ENCODE measurements at places on chromosomes 4 and X. TPM values are rescaled to one million over a fixed set of nuclear protein-coding genes. Genes with fewer than 3 reads are reported as not detected.

ESX1 gene
- not detected for total RNA-seq

UGT2B10 gene
- not detected for total RNA-seq

HMGN5 gene
- 5.3 TPM for total RNA-seq

GLUD2 gene
- total RNA-seq = 2.5 TPM

MORC4 gene
- 12.4 TPM for total RNA-seq

ART3 gene
- total RNA-seq = not detected

CFI gene
- total RNA-seq = 150 TPM

PAGE1 gene
- not detected for total RNA-seq

ARSD gene
- total RNA-seq = 55.4 TPM

SMIM10 gene
- 5.7 TPM for total RNA-seq

ARX gene
- total RNA-seq = not detected

METAP1 gene
- total RNA-seq = 35.7 TPM

NPY1R gene
- total RNA-seq = 1.3 TPM

TCEANC gene
- total RNA-seq = 3.2 TPM

EFHC2 gene
- 8.3 TPM for total RNA-seq

HSD17B13 gene
- 1.0 TPM for total RNA-seq

NAA11 gene
- not detected for total RNA-seq

AFP gene
- 1.3 TPM for total RNA-seq

KDR gene
- 132 TPM for total RNA-seq

IRS4 gene
- 2.0 TPM for total RNA-seq

CXorf65 gene
- total RNA-seq = not detected

RGN gene
- 7.1 TPM for total RNA-seq

TAF7L gene
- total RNA-seq = 0.21 TPM

ALAS2 gene
- total RNA-seq = 111 TPM

ATP8A1 gene
- total RNA-seq = 297 TPM

Data from lung (tissue), 17 donors.